ENCODE measurements at places on chromosomes 11 and 22.

DNA sequence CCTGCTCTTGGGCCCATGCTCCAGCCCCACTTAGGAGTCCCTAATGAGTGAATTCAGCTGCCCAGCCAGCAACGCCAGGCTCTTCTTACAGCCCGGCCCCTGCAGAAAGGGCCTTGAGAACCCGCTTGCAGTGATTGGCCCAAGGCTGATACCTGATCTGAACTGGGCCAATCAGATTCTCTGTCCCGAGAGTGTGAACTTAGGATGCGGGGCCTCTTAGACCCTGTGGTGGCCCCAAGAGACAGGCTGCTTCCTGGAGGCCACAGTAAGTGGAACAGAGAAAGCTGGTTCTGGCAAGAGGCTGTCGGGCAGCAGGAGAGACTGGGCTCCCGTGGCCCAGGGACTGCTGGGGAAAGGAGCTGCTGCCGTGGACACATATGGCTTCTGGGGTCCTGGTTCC lies 11.5 kb downstream of the VSTM5 start:
- no peak for DNase-seq

DNA sequence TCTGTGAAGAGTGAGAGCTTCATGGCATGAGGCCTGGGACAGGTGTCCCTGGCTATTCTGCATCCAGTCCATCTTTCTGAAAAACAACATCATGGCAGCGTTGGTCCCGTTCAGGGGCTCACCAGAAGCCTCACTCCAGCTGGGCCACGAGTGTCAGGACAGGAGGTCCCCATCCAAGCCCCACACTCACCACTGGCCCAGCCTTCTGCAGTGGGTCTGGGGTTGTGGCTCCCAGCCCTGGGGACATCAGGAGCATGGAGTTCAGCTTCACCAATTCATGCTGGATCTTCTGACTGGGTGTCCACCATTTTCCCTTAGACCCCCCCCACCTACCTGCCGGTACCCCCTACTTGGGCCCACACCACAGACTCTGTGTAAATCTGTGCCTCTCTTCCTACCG lies 400.3 kb downstream of the BRD1 start:
- no peak for DNase-seq

DNA sequence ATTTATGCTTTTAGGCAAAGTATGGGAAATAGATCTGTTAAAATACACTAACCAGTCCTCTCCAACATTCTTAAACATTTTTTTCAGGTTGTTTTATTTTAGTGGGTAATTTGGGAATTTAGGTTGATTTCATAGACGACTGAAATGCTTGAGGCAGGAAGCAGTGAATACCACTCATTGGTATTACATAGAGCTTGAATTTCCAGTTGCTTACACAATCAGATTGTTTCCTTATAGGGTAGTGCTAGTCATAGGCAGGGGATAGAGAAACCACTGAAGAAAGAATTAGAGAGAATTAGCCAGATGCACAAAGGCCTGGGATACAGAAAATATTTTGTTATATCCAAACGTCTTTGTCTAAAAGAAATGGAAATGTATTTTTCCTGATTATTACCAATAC lies 23.9 kb upstream of the LYVE1 start:
- DNase-seq: peak; percentile 70

DNA sequence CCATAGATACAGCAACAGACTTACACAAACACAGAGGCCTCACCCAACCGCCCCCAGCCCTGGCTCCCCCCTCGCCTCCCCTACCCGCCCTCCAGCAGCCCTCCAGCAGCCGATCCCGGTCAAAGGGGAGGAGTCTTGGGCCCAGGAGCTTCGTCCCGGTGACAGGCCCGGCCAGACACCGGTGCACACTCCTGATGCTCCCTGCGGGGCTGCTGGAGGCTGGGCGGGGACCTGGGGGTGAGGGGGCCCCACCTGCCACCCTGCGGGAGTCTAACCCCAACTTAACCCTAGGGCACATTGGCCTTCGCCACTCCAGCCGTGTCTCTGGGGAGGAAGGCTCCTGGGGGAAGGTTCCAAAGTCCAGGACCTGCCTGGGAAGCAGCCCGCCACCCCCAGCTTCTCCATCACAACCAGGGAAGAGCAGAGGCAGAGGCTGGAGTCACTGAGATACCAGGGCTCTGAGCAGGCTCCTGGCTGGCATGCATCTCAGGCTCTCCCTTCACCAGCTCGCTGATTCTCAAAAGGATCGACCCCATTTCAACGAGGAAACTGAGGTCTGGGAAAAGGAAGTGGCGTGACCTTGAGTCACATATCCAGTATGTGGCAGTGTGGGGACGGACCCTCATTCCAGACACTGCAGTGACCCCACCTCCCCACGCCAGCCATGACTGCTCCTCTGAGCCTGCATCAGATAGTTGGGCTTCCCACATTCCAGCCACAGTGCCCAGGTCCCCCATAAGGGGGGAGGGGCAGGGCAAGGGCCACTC lies 14.4 kb downstream of the BCL9L start:
- no peak for DNase-seq

DNA sequence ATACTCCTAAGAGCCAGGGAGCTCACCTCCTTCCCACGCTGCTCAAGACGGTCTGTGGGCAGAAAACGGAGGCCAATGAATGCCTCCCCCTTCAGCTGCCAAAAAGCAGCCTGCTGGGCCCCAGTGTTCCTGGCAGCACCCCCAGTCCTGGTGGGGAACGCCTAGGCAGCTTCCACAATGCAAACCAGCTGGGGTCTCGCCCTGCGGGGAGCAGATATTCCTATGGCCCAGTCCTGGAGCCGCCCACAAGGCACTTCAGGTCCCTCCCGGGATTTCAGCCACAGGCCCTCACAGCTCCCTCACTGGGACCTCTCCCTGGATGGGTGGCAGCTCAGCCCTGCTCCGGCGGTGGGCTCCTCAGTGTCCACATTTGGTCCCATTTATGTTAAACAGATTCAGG lies 29.2 kb downstream of the A4GALT start:
- no peak for DNase-seq

GRCh38 chr11:33384220-33384619 lies 127.0 kb downstream of the HIPK3 start:
- DNase-seq: no peak

GRCh38 chr22:49044091-49044490 lies 783.6 kb downstream of the BRD1 start:
- no peak for DNase-seq

GRCh38 chr22:39419096-39419495 lies 19.5 kb downstream of the TAB1 start:
- no peak for DNase-seq

- DNase-seq: no peak
Measured at GRCh38 chr11:79417069-79417920, 23.5 kb downstream of the TENM4 start.

DNA sequence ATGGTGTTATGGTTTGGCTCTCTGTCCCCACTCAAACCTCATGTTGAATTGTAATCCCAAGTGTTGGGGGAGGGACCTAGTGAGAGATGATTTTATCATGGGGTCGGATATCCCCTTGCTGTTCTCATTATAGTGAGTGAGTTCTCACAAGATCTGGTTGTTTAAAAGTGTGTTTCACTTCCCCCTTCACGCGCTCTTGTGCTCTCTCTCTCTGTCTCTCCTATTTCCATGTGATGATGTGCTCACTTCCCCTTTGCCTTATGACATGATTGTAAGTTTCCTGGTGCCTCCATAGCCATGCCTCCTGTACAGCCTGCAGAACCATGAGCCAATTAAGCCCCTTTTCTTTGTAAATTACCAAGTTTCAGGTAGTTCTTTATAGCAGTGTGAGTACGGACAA lies 765.1 kb downstream of the KCNA4 start:
- peak; percentile 8 for DNase-seq

GRCh38 chr22:39806109-39806508 lies 87.5 kb downstream of the ENTHD1 start:
- DNase-seq: no peak

- DNase-seq: no peak
Measured at GRCh38 chr22:44145544-44145943, 35.2 kb upstream of the PARVG start.

GRCh38 chr11:114088836-114089235 lies 29.3 kb downstream of the ZBTB16 start:
- DNase-seq: no peak

- no peak for DNase-seq
Measured at GRCh38 chr22:44888491-44889254, 121.1 kb downstream of the PHF21B start.

DNA sequence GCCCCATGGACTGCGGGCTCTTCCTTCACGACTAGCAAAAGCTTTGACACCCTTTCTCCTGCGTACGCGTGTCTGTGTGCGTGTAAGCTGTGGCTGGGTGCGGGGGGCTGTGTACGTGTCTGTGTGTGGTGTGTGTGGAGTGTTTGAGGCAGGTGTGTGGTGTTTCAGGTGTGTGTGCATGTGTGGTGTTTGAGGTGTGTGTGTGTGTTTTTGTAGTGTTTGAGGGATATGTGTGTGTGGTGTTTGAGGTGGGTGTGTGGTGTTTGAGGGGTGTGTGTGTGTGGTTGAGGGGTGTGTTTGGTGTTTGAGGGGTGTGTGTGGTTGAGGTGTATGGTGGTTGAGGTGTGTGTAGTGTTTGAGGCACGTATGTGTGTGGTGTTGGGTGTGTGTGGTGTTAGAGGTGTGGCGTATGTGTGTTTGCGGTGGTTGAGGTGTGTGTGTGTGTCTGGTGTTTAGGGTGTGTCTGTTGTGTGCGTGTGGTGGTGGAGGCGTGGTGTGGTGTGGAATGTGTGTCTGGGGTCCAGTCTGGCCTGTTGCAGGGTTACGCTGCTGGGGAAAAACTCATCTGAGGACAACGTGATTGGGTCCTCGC lies 687 bp upstream of the ARSA start:
- DNase-seq: no peak

GRCh38 chr11:44831605-44832394 lies 105.0 kb downstream of the TSPAN18 start:
- peak; percentile 18 for DNase-seq

DNA sequence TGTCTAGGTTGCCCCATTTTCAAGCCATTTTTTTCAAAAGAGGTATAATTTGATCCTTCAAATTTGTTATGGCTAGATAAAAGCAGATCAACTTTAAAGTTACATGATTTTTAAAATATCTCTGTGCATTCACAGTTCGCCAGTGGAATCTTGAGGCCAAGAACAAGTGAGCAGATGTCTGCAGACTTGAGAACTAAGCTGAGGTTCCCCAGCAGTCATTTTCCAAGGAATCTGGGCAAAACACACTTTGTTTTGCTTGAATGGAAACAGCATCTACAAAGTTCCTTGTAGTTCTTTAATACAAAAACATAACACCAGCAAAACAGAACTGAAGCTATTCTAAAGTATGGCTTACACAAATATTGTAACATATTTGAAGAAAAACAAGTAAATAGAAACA lies 7.7 kb downstream of the MPPED2 start:
- DNase-seq: no peak

DNA sequence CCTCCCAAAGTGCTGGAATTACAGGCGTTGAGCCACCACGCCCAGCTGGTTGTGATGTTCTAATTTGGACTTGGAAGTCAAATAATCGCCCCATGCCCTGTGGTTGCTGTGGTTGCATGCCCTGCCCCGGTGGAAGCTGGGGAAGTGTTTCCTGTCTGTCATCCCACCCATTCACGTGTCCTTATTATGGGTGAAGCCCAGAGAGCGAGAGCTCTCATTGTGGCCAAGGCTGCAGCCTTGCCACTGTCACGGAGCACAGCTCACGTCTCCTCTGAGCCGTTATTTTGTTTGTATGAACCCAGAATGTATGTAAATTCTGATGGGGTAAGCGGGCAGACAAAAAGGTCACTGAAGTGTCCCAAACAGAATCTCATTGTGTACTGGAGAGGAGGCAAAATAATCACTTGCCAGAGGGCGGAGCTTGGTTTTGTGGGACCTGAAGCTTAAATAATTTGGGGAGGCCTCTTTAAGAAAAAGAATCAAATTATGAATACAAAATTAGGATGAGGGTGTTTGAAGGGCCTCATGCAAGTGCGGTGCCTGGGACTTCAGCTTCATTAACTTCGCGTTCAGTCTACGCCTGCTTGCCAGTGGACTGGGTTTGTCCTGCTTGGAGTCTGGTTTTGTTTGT lies 25.8 kb upstream of the TREH start:
- peak; percentile 18 for DNase-seq

- DNase-seq: no peak
Measured at GRCh38 chr11:83181815-83182214, 11.7 kb upstream of the ANKRD42 start.

DNA sequence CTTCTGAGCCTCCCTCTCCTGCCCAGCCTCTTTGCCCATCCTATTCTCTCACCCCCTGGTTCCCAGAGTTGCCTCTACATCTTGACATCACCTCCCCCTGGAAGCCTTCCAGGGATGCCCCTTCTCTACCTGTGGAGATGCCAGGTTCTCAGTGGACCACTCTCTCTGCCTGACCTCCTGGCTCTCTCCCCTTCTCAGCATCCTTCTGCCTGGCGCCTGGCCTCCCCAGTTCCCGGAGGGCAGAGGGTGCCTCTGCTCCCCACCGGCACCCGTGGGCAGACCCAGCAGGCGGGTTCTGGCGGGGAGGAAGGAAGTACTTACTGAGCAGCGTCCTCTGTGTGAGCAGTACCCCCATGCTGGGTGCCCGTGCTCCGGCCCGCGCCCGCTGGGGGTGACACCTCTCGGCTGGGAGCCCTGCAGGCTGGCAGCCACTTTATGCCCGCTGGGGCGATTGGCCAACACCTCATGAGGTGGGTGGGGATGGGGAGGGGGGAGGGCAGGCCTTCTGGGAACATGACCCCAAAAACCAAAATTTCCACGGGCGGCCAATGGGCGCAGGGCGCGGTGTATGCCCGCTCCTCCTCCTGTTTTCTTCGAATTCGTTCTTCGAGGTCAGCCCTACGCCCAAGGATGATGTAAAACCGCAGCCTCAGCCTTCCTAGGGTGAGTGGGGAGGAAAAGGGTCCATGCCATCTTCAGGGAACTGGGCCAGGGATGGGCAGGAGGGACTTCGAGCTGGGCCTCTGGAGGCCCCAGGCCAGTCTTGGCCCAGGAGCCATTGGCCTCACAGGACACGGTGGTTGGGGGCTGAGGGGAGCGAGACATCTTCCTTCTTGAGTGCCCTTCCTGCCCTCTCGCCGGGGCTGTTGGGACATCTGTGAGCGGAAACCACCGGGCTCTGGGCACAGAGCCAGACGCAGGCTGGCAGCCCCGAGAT lies at the start of gene OSM:
Gene OSM (minus strand): TSS at position 407 of the 937 bp plus-strand sequence. CDS start 52 bp downstream, at position 355.
- peak; percentile 83 for DNase-seq

DNA sequence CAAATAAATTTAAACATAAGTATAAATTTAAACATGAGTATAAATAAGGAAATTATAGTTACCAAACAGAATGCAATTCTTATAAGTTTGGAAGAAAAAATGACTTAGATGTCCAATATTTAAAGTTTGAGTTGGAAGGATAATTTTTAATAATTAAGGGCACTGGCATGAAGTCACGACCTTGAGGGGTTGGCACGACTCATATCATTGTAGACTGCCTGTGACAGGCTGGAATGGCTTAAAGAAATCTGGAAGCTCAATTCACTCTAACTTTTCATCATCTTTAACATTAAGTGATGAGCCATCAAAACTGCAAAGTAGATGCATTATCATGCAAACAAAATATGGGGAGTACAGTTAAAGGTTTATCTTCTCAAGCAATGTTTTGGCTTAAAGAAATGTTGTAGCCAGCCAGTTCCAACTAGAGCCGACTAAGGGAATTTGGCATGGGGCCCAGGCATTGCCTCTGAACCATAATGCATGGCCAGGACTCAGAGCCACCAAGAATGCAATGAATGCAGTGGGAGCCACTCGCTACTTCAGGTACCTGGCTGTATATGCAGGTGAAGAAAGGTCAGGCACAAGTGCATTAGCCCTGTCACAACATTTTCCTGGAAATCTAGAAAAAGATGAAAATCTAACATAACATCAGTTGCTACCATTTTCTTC lies 33.4 kb downstream of the PGR start:
- DNase-seq: peak; percentile 6

- DNase-seq: no peak
Measured at GRCh38 chr22:41458161-41458728, 10.2 kb downstream of the PHF5A start.

Data from OCI-M1 (cell line).